Cardiac muscle cell (in vitro differentiated cells and primary cell): ENCODE measurements at places on chromosomes 7 and 10. TPM values are rescaled to one million over a fixed set of nuclear protein-coding genes. Genes with fewer than 3 reads are reported as not detected.

DNA sequence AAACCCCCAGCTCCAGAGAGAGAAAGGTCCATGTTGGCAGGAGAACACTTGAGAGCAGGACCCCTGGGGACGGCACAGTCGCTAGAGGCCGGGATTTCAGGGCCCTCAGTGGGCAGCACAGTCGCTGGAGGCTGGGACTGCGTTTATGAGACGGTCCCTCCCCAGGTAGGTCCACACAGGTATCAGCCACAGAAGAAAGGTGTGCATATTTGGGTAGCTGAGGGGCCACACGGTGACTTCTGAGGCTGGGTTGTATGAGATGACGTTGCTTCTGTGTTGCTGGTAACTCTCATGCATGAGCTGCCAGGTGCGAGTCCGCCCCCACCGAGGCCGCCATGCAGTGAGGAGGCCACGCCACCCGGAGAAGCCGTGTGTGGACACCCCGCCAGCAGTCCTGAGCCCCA is 56.9 kb upstream of the PPP2R2D start:
- no peaks in the 10 kb centered on the region for H3K36me3 ChIP-seq
- H3K27ac ChIP-seq: no peak overlapping the region
- H3K4me3 ChIP-seq: no peak overlapping the region
- H3K4me1 ChIP-seq: no peaks in the 10 kb centered on the region

GRCh38 chr7:131425992-131426391 is 98.3 kb downstream of the MKLN1 start:
- no peak overlapping the region for H3K27ac ChIP-seq
- peak; percentile 47 for DNase-seq
- H3K27me3 ChIP-seq: no peaks in the 10 kb centered on the region
- no peak overlapping the region for H3K4me3 ChIP-seq
- no peaks in the 10 kb centered on the region for H3K4me1 ChIP-seq

The GDF2 gene
- total RNA-seq: 3.5 and 5.8 TPM in 2 replicates

The MMD2 gene
- total RNA-seq: not detected in 2 replicates

The AKR1C3 gene
- 3.0 and 7.7 TPM in 2 replicates for total RNA-seq
